Activated CD8-positive, alpha-beta T cell treated with anti-CD3 and anti-CD28 coated beads for 36 hours (primary cell): ENCODE measurements at places on chromosomes 11 and 22. TPM values are rescaled to one million over a fixed set of nuclear protein-coding genes. Genes with fewer than 3 reads are reported as not detected.
A peak's percentile ranks its signal among the peaks of the same experiment; 100 is the strongest.

The CABP7 gene
- total RNA-seq = not detected

The TRABD gene
- 110 TPM for total RNA-seq

The FHIP1B gene
- total RNA-seq = 14.9 TPM

The UBQLN3 gene
- total RNA-seq = not detected

The LRRC74B gene
- total RNA-seq = not detected

The MRPL16 gene
- 76.4 TPM for total RNA-seq

The DAGLA gene
- 0.05 TPM for total RNA-seq

GRCh38 chr11:62909107-62909894, 11.9 kb downstream of the CHRM1 start:
- DNase-seq = peak; percentile 55

- no peak for DNase-seq
These were observed 101.6 kb downstream of the CSNK2A3 start for GRCh38 chr11:11251394-11251970.

DNA sequence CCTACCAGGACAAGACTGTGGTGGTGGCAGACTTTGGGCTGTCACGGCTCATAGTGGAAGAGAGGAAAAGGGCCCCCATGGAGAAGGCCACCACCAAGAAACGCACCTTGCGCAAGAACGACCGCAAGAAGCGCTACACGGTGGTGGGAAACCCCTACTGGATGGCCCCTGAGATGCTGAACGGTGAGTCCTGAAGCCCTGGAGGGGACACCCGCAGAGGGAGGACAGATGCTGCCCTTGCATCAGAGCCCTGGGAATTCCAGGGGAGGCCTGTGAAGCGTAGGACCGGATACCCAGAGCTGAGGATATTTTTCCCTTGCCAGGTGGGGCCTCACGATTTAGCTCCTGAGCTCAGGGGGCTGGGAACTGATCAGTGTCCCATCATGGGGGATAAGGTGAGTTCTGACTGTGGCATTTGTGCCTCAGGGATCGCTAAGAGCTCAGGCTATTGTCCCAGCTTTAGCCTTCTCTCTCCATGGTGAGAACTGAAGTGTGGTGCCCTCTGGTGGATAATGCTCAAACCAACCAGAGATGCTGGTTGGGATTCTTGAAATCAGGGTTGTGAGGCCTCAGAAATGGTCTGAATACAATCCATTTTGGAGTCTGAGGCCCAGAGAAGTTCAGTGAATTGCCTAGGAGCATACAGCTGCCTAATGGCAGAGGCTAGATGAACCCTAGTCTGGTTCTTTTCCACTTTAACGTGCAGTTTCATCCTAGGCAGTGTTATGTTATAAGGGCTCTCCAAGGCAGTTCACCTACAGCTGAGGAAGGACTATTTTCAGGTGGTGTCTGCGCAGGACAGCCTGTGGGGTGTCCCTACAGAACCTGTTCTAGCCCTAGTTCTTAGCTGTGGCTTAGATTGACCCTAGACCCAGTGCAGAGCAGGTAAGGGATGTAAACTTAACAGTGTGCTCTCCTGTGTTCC, 19.5 kb downstream of the PIK3IP1 start:
- peak; percentile 66 for DNase-seq

DNA sequence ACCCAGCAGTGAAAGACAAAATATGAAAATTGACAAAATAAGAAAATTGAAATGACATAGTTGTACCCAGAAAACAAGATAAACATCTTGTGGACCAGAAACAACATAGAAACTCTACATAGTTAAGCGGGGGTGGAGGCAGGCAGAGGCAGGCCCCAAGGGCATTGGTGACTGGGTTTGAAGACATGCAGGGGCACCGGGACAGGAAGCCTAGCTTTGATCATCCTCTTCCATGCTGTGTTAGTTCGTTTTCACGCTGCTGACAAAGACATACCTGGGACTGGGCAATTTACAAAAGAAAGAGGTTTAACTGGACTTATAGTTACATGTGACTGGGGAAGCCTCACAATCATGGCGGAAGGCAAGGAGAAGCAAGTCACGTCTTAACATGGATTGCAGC, 33.5 kb upstream of the CRTAM start:
- DNase-seq = peak; percentile 34

DNA sequence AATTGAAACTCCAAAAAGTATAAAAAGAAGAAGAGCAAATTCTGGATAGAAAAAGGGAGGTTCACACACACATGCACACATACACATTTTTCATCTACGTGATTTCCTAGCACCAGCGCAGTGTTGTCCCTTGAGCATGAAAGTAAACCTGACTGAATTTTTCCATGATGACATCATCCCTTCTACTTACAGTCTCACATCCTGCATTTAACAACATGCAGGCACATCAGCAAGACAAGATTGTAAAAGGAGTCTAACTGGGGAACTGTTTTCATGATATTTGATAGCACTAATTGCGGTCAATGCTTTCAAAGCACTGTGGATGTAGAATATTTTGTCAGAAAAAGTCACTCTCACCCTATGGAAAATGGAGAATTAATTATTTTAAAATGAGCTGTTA, 36.6 kb downstream of the GAS2 start:
- peak; percentile 50 for DNase-seq

DNA sequence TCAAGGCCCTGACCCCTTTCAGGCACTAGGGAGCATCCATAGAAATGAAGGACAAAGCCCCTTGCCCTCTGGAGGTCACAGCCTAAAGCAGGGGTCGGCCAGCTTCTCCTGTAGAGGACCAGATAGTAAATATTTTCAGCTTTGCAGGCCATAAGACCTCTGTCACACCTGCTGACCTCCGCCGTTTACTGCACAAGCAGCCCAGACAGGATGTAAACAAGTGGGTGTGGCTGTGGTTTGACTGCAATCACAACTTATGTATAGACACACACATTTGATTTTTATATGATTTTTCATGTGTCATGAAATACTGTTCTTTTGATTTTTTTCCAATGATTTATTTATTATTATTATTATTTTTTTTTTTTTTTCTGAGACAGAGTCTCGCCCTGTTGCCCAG, 34.3 kb downstream of the KIAA1671 start:
- DNase-seq = peak; percentile 8

GRCh38 chr22:30989474-30989873, 20.4 kb downstream of the TUG1 start:
- no peak for DNase-seq

DNA sequence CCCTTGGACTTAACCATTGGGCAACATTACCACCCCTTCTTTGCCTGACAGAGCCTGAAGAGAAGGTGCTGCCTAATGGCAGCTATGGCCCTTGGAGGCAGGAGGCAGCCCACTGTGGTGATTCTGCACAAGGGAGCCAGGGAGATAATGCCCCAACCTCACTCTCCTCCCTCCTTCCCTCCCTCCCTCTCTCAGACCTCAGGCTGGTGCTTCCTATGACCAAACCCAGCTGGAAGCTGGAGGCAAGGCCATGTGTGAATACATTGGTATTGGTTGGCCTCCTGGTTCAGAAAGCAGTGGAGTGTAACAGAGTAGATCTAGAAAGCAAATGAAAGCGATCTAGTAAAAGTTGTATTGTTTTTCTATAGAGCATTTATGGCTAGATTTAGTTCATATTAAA, 233.1 kb downstream of the CSNK2A3 start:
- no peak for DNase-seq

DNA sequence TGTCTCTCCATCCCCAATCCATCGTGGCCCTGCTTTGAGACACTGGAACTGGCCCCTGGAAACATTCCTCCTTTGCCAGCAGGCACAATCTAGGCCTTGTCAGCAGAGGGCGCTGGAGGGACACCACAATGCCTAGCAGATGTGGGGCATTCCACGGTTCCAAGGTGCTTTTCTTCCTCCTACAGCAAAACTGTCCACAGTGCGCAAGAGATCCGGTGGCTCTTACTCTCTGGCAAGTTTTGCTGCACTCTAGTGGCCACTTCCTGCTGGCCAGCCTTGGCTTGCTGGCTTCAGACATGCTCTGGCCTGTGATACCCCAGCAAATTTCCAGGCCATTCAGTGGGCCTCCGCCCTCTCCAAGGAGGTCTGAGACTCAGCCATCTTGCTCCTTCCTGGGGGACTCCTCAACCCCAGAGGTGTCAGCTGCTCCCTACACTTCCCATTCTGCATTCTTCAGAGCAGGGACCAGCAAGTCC, 17.1 kb upstream of the RBM4B start:
- peak; percentile 91 for DNase-seq

- no peak for DNase-seq
These were observed 1178.3 kb downstream of the LRRC4C start for GRCh38 chr11:40281052-40281580.

- no peak for DNase-seq
These were observed 36.9 kb upstream of the SYT13 start for GRCh38 chr11:45322891-45323600.

DNA sequence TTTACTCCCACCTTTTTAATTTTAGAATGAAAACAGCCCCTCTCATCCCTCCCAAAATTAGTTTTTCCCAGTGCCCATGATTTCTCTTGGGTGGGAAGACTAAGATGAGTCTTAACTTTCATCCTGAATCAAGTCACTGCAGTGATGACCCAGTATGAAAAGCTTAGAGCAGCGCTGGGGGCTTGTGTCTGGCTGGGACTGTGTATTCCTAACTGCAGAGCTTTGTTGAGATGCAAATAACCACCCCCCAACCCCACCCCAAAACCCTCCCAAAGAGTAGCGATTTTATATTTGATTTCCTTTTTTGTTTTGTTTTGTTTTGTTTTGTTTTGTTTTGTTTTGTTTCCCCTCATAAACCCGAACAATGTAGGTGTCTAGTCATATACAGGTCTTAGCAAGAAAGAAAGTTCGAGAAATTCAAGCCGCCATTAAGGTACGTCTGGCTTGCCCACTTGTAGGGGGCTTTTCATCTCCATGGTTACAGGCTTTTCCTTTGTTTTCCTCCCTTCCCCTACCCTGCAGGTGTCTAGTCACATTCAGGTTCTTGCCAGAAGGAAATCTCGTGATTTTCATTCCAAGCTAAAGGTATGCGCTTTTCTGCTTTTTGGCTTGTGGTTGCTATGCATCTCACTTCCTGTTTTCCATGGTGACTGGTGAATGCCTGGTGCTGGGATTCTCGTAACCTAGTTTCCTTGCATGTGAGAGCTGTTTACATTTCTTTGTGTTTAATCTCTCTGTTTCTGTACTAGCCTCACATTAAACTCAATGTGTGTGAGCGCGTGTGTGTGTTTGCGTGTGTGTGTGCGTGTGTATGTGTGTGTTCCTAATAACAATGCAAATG, 144.6 kb upstream of the RASSF10 start:
- no peak for DNase-seq

GRCh38 chr22:48827904-48828555, 999.6 kb downstream of the BRD1 start:
- no peak for DNase-seq

- DNase-seq = no peak
These were observed 195.9 kb downstream of the SPON1 start for GRCh38 chr11:14158393-14158792.

The MMP12 gene
- not detected for total RNA-seq

The TNNI2 gene
- not detected for total RNA-seq

The MED19 gene
- total RNA-seq = 10.3 TPM

The KCNJ4 gene
- not detected for total RNA-seq

DNA sequence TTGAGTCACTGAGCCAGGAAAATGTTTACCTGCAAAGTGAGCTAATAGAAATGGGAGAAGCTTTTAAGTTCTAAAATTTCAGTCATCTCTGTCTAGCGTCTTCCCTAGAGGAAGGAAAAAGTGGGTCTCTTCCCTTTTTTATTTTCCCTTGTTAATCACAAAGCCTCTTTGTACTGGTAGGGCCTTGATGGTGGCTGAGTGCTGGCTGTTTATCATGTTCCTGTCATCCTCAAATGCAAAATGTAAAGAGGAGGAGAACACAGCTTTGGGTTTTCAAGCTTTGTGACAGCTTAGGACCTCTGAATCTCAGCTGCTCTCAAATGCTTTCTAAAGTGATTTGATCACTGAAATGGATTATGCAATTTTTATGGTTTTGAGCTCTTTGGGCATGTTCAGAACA, 222.0 kb downstream of the TMEM135 start:
- DNase-seq = no peak

The ZNF214 gene
- not detected for total RNA-seq

- DNase-seq = no peak
These were observed 52.3 kb downstream of the SIK3 start for GRCh38 chr11:117045956-117046355.

DNA sequence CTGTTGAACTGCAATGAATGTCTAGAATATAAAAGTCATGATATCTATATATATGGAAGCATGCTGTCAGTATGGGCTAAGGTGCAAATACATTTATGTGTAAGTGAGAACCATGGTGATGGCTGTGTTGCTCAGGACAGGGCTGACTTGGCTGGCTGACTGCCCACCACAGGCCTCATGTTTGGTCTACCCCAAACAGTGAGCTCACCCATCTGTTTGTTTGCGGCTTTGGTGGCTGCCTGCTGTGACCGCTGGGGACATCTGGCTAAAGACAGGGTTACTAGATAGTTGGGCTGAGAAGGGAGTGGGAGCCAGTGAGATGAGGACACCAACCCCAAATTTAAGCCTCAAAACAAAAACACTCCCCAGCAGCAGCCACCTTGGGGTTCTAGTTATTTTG, 6.3 kb downstream of the CD44 start:
- DNase-seq = peak; percentile 82

The FAM180B gene
- not detected for total RNA-seq

The CEP126 gene
- 1.6 TPM for total RNA-seq

DNA sequence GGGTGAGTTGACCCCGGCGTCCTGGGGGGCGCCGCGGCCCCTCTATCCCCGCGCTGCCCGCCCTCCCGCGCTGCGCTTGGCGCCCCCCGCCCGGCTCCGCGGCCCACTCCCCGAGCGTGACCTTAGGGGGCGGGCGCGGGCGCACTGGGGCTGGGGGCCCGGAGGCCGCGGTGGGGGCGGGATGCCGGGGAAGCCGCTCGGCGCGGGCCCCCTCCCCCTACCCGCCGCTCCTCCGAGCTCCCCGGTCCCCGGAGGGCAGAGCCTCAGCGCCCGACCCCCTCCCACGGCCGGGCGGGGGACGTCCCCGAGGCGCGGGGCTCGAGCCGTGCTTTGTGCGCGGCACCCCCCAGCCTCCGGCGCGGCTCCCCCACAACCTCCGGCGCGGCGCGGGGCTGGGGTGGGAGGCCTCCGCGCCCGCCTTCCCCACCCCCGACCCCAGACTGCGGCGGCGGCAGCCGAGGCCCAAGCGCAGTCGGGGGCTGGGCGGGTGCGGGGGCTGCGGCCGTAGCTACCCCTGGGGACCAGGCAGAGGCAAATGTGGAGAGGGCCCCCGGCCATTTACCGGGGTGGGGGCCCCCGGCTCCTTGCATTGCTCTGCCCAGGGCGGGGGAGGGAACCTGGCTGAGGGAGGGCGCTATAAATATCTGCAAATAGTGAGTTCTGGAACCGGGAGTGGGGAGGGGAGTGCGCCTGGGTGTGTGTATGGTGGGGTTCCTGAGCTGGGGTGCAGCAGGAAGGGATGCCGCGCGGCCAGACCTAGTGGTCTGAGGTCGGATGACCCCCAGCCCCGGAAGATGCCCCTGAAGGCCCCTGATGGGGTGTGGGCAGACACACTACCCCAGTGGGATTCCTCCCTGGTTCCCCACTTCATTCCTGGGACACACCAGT, 988 bp downstream of the MGAT3 start:
- no peak for DNase-seq

- DNase-seq = no peak
These were observed 55.0 kb downstream of the CASP12 start for GRCh38 chr11:104843150-104843836.

- no peak for DNase-seq
These were observed 8.7 kb upstream of the KCNA4 start for GRCh38 chr11:30025396-30026139.

- DNase-seq = no peak
These were observed 16.1 kb downstream of the TMPRSS5 start for GRCh38 chr11:113689768-113690618.
